Activated CD4-positive, alpha-beta T cell treated with anti-CD3 and anti-CD28 coated beads, Interleukin-2, Interleukin-4, amounts not matched to agents 100 ng/mL and 50 ng/mL, durations not matched to agents 16 hours and 8 hours (primary cell): ENCODE measurements at places on chromosomes 5 and 9.

DNA sequence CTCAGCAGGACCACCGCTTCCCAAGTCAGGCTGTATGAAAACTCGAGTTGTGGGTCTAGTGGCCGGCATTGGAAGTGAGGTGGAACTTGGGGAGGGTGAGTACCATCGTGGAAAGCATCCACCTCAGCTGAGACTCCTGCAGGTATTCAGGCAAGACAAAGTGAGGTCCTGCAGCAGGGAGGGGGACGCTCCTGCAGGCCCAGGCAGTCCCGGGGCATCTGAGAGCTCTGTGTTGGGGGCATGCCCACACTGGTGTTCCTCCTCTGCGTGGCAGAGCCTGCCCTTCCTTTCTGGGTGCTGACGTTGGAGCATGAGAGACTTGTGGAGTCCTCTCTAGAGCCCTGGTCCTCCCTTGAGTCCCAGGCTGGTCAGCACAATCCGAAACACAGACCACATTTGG lies 187.7 kb downstream of the CACNA1B start:
- DNase-seq = no peak

- DNase-seq = no peak
Observed at GRCh38 chr5:107704681-107705401, 34.1 kb upstream of the EFNA5 start.

DNA sequence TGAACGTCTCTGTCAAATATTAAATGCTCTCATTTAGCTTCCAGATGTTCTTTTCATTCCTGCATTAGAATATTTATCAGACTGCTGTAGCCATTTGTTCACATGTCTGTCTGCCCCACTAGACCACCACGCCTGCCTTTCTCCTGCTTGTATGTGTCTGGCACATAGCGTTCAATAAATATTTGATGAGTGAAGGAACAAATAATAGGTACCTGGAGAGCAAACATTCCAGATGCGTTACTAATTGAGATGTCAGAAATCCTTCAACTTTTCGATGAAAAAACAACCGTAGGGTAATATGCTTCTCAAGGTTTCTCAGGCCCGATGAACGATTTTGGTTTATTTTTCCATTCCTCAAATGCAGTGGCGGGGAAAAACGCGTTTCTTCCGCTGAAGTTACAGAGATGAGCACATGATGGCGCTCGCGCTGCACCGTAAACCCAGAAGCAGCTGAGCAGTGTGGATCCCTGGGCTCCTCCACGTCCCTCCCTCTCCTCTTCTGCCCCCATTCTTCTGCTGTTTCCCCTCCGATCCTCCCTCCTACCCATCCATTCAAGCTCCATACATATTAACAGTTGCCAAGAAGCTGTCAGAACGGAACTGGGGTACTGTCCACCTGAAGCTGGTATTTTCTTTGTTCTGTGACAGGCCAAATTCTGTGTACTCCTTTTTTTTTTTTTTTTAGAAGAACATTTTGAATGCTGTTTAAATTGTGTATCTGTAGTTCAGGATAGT lies 245.4 kb downstream of the MPDZ start:
- DNase-seq = peak; percentile 16

DNA sequence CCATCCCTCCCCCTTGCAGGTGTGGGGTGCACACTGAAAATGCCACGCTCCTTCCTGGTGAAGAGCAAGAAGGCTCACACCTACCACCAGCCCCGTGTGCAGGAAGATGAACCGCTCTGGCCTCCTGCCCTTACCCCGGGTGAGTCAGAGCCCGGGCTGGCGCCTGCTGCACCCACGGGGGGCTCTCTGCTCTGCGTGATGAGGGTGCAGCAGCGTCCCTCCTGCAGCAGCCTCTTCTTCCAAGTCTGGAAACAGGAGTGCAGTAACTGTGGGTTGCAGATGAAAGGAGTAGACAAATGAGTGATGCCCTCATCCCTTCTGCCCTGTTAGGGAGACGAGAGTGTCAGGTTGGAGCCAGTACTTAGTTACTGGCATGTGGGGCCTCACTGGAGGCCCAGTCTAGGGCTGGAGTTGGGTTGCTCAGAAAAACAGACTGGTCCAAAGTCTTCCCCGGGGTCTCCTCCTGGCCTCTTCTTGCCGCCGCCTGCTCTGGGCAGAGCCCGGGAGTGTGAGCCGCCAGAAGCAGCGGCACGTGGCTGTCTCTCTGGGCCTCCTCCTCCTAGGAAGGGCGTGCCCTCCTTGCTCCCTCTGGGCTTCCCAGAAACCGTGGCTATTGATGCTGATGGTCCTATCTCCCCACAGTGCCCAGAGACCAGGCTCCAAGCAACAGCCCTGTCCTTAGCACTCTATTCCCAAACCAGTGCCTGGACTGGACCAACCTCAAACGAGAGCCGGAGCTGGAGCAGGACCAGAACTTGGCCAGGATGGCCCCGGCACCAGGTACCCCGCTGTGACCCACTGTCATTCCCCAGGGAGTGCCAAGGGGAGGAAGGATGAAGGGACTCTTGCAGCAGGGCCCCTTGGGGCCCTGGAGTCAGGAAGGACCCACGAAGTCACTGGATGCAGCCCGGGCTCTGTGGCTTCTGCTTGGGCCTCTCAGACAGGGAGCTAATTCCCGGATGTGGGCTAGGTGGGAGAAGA lies 8.4 kb downstream of the GFI1B start:
- DNase-seq = no peak

DNA sequence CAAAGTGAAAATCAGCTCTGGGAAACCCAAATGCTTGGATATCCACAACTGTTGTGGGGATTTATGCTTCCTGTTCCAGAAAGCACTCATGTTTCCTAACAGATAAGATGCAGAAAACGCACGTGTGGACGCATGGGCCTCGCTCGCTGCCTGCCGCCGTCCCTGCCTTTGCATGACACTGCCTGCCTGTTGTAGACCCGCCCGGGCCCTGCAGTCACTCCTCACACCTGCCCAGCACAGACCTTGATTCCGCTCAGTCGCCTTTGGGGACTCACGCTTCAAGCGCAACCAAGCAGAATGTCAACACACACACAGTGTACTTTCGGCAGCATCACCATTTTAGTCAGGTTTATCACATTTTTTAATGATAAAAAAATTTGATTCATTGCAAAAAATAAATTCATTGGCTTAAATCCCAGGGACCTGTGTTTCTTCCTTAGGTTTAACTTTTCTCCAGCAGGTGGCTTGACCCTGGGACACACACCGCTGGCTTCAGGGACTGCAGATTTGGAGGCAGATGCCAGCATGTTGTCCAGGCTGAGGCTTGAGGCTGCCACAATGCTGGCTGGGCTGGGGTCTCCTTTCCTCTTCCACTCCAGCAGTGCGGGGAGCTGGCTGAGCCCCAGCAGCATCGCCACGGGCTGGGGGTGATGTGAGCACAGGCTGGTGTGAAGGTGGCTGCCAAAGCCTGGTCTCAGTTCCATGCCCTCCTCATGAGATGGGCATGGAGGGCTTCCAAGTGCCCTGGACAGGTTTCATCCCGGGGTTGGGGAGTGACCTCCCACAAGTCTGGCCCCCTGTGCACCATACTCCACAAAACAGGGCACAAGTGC lies 416.9 kb upstream of the IRX4 start:
- DNase-seq = no peak

DNA sequence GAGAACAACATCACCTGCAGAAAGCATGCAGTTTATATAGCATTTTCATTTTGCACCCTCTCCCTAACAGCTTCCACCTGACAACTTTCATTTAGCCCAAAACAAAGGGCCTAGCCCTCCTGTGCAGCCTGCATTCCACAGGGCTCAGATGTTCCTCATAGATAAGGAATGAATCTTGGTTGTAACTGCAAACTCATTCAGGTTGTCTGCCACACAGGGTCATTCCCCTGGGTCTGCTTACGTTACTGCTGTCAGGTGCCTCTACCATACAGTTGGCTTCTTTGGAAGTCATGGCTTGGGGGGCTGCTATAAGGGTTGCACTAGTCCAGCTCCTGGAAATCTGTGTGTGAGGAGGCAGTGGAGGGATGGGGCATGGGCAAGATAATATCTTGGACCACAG lies 2.7 kb upstream of the DCP2 start:
- no peak for DNase-seq

GRCh38 chr9:116419181-116419580 lies 265.6 kb downstream of the PAPPA start:
- DNase-seq = no peak

DNA sequence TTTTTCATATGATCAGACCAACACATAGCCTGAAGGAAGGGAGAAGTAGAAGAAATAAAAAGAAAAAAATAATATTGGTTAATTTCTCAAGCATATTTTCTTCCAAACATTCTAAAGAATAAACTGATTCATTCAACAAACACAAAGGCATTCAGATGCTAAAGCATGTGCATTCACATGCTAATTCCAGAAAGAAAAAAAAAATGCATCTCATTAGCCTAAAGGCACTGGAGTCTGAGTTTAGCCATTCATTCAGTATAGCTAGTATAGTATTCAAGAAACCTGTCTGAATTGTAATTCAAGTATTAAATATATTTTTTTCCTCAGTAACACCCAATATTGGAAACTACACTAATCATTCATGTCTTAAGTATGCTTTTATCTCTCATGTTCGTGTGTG lies 61.0 kb upstream of the FER start:
- DNase-seq = no peak

DNA sequence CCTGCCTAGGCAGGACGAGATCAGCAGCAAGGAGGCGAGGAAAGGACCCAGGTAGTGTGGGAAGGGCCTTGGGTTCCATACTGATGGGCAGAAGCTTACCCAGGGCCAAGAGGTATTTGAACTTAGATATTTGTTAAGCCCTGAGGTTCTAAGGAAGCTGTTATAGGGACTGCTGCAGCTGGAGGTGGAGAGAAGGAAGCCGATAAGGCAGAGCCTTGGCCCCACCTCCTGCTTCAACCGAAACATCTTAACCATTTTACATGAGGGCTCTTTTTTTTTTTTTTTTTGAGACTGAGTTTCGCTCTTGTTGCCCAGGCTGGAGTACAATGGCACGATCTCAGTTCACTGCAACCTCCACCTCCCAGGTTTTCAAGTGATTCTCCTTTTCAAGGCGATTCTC lies 8.6 kb upstream of the AQP3 start:
- DNase-seq = no peak

GRCh38 chr9:79977510-79978197 lies 405.9 kb downstream of the TLE4 start:
- no peak for DNase-seq

GRCh38 chr9:116030517-116030916 lies 123.1 kb upstream of the PAPPA start:
- DNase-seq = no peak

DNA sequence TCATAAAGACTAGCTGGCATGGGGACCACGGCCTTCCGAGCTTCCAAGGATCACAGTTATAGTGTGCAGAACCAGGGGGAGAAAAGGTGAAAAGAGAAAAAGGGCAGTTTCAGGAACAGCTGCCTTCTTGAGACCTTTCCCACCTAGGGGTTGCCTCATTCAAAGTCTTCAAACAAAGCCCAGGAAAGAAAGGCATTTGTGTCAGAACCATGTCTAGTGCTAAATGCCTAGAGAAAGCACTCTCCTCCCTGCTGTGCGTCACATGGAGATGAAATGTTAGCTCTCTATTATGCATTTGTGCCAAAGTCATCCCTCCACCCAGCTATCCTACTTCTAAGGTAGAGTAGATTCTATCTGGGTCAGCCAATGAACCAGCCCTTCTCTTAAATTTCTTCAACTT lies 1037.3 kb upstream of the WWC1 start:
- DNase-seq = no peak

- peak; percentile 50 for DNase-seq
Observed at GRCh38 chr9:15104826-15105420, 194.7 kb upstream of the FREM1 start.

GRCh38 chr5:59069438-59070079 lies 486.7 kb downstream of the RAB3C start:
- no peak for DNase-seq

GRCh38 chr5:150155258-150156026 lies at the start of gene PDGFRB:
Gene PDGFRB (minus strand): TSS chr5:150155845. CDS start chr5:150137047, 18,798 bp downstream.
- no peak for DNase-seq

- no peak for DNase-seq
Observed at GRCh38 chr5:124641154-124641792, 105.2 kb downstream of the ZNF608 start.

DNA sequence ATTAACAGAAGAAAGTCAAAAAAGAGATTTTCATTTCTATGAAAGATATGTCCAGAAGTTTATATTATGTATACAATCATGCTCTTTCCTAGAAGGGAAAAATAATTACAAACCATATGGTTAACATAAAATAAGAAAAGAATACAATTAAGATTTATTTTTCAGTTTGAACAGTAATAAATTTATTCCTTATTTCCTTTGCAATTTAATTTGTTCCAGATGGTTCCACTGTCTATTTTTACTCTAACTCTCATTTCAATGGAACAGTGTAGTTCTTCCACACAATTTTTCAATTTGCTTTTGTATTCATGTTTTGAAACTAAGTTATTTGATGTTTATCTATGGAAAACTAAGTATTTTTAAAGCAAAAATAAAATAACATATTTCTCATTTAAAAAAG lies 1026.3 kb downstream of the TAF11L14 start:
- no peak for DNase-seq

- DNase-seq = no peak
Observed at GRCh38 chr5:161277011-161277410, 269.5 kb downstream of the GABRB2 start.

GRCh38 chr9:71465392-71465791 lies 302.9 kb downstream of the CEMIP2 start:
- no peak for DNase-seq

DNA sequence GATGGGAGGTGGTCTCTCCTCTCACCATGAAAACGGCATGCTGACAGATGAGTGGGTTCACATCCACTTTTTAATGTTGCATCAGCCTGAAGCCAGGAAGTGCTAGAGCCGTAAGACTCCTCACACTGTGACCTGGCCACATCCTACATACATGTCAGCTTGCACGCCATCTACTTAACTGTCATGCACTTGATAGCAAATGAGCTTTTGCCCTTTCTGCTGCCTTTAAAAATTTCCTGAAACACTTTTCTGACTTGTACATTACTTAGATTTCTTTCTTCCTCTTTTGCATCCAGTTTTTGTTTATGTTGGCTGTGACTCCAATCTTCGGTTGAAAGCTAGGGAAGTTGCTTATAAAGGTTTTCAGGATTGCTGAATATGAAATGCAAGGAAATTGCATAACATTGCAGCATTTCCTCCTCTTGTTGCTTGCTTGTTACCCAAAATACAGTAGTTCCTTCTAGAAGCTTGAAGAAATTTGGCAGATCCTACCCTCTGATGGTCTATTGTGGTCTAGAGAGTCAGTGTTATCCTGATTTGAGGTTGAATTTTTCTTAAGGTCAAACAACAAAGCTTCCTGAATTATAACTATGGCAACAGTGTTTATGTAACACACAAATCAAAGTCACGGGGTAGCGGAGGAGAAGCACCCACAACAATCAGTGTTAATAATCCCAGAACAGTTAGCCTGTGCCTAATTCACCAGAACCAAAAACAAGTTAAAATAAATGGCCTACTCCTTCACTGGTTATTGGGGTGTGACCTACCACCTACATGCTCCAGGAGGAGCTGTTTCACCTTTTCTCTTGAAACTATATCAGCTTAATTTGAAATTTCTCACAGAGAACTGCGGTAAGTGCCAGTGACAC lies 232.5 kb downstream of the ARHGAP26 start:
- DNase-seq = peak; percentile 85

- no peak for DNase-seq
Observed at GRCh38 chr9:34988218-34989002, 1.1 kb upstream of the DNAJB5 start.
